ENCODE measurements at places on chromosomes 13 and 19. TPM values are rescaled to one million over a fixed set of nuclear protein-coding genes. Genes with fewer than 3 reads are reported as not detected.

SHISA7 gene
- total RNA-seq, result not detected

TNFRSF19 gene
- 0.80 TPM for total RNA-seq

MCOLN1 gene
- total RNA-seq, result 3.0 TPM

PPP1R13L gene
- total RNA-seq, result 112 TPM

POU2F2 gene
- total RNA-seq, result 25.6 TPM

C19orf18 gene
- total RNA-seq, result 0.49 TPM

SOX21 gene
- total RNA-seq, result not detected

MBOAT7 gene
- 73.7 TPM for total RNA-seq

FPR1 gene
- not detected for total RNA-seq

STOML3 gene
- total RNA-seq, result not detected

FOXA3 gene
- total RNA-seq, result not detected

FGF22 gene
- total RNA-seq, result not detected

CLEC17A gene
- not detected for total RNA-seq

PRODH2 gene
- total RNA-seq, result not detected

PPM1N gene
- total RNA-seq, result 4.1 TPM

ZNF563 gene
- 4.5 TPM for total RNA-seq
